ENCODE measurements at places on chromosomes 1 and 21.

GRCh38 chr1:168833801-168834224, 104.8 kb upstream of the DPT start:
- peak; percentile 30 for DNase-seq

- DNase-seq: no peak
These were observed 381.8 kb downstream of the NPHP4 start for GRCh38 chr1:5610432-5610831.

DNA sequence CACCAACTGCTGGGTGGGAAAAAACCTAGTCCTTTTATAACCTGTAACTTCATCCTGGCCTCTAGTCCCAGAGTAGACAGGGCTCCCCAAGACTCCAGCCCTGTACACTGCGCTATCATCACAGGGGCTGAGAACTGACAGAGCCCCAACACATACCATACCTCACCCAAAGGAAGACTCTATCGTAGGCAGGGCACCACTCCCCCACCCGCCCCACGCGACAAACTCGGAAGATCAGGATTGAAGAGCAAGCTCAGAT, 15.8 kb downstream of the INPP5B start:
- no peak for DNase-seq

DNA sequence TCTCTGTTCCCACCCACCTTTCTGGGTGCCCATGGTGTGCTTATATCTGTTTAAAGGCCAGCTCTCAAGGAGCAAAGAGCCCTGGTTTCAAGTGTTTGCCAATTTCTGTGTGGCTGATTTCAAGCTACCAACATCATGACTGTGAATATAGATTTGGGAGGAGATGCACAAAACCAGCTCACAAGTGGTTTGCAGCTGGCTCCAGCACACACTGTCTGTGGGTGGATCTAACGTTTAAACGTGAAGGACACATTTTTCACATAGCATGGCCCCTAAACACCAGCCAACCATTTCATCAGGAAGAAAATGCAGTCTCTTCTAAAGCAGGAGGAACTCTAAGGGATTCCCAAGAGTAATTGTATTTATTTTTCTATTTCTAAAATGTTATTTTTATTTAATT, 65.2 kb downstream of the FCRL5 start:
- DNase-seq: no peak

GRCh38 chr1:109307274-109308021, 637 bp upstream of the MYBPHL start:
- DNase-seq: no peak

DNA sequence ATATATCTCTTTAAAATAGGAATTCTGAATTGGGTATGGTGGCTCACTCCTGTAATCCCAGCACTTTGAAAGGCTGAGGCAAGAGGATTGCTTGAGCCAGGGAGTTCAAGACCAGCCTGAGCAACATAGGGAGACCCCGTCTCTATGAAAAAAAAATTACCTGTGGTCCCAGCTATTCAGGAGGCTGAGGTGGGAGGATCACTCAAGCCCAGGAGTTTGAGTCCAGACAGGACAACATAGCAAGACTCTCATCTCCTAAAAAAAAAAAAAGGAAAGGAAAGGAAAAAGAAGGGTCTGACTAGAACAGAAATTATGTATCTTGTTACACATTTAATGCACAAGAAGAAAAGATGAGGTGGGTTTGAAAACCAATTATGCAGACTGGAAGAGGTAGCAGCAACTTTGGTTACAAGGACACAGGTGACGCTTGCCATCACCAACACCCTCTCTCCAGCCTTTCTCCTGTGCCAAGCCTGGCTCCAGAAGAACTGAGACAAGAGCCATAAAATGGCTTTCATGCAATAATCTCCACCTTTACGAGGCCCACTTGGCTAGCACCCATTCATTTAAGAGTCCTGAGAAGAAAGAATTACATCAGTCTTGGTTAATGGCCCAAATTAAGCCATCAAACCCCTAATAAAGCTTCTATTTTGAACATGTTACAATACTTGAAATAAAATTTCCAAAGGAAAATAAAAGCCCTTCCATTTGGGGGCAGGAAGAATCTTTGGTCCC, 4.8 kb upstream of the SELENBP1 start:
- DNase-seq: no peak

- no peak for DNase-seq
These were observed 799.6 kb downstream of the ADGRL2 start for GRCh38 chr1:82600314-82600713.

- DNase-seq: peak; percentile 82
These were observed 19.1 kb downstream of the NME7 start for GRCh38 chr1:169348383-169349036.

- DNase-seq: no peak
These were observed 201.9 kb downstream of the PLPP3 start for GRCh38 chr1:56377431-56377830.

DNA sequence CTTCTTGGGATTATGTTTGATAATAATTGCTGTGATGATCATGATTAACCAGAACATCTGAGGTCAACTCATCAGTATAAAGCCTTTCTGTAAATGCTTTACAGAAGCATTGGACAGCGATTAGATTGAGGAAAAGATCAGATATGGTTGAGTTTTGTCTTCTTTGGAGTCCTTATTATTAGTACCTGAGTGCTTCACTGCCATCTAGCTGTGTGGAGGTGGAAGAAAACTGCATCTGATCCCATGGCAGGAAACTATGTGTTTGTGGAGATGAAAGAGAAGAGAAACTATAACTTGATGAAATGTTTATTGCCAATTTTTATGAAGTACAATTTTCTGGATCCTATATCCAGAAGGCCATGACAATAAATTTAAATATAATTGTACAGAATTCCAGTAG, 11.4 kb downstream of the FLG2 start:
- no peak for DNase-seq

DNA sequence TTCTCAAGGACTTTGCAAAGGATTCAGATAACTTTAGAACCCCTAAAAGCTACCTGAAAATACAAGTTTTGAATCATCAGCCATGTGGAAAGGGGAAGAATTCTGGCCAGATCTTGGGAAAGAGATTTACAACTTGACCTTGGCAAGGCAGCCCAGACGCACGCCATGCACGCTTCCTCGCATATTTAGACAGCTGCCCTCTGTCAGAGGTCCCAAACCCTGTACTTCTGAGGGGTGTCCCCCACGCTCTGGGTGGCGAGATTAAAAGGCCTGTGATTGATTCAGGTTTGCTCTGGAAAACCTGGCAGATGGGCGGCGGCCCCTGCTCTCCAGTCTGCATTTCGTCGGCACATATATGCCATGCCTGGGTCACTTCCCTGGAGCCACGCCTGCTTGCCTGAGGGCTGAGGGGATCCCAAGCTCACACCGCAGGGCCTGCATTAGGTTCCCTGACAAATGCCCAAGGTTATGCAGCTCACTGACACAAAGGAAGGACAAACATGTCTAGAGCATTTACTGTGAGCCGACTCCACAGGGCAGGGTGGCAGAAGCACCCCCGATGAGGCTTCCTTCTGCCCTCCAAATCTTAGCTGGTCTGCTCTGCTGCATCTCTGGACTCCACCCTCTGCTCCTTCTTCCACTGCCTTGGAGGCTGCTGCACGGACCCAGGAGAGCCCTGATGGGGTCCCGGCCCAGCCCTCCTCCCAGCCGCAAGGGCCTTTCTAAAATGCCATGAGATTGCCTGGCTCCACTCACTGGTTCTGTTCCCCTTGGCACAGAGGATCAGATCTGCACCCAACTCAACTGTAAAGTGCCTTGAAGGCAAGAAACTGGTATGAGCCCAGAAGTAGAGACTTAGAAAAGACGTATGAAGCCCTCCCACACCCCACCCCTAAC, 103.9 kb downstream of the BCAR3 start:
- DNase-seq: no peak

Measured in natural killer cell (primary cell).